Thyroid gland (tissue), 4 donors: ENCODE measurements at places on chromosomes 3 and 15. TPM values are rescaled to one million over a fixed set of nuclear protein-coding genes. Genes with fewer than 3 reads are reported as not detected.

DNA sequence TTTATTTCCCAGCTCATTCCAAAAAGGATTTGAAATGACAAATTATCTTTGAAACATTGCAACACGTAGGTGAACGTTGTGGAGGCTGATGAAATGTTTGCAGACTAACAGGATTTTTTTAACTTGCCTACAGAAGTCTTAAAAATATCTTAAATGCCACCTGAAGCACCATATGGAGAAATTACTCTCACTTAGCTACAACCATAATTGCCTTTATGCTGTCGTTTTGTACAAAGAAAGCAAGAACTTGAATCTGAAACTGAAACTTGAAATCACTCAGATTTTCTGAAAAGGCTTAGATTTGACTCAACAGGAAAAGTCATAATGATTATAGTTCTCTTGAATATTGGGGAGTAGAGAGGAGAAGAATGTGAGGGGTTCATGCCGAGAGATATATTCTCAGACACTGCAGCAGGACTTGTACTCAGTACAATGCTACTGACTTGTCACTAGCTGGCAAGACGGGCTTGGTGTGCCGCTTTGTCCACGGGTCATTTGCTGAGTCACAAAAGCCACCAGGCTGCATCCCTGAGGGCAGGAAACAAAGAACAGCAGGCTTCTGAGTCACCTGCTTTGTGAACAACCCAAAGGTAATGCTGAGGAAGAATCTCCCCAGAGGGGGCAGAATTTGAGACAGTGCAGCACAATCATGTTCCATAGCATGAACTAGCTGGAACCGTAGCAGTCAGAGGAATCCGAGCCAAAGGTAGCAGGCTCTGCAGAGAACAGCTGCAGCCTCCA lies 7.1 kb upstream of the FMN1 start:
- peak; percentile 16 for DNase-seq

DNA sequence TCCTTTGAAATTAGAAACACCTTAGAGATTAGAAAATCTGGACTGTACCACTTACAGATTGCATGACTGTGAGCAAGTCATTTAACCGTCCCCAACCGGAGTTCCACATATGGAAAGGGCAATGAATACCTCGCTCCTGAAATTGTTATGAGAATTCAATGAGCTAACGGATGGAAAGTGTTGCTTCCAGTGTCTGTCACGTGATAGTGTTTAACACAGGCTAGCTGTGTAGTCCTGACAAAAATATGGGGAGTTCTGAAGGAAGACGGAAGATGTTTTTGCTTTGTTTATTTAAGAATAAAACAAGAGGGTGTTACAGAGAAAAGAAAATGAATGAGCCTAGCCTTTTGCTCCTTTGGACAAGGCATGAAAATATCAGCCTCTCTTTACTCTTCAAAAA lies 150.7 kb upstream of the SEMA6D start:
- DNase-seq, result no peak

DNA sequence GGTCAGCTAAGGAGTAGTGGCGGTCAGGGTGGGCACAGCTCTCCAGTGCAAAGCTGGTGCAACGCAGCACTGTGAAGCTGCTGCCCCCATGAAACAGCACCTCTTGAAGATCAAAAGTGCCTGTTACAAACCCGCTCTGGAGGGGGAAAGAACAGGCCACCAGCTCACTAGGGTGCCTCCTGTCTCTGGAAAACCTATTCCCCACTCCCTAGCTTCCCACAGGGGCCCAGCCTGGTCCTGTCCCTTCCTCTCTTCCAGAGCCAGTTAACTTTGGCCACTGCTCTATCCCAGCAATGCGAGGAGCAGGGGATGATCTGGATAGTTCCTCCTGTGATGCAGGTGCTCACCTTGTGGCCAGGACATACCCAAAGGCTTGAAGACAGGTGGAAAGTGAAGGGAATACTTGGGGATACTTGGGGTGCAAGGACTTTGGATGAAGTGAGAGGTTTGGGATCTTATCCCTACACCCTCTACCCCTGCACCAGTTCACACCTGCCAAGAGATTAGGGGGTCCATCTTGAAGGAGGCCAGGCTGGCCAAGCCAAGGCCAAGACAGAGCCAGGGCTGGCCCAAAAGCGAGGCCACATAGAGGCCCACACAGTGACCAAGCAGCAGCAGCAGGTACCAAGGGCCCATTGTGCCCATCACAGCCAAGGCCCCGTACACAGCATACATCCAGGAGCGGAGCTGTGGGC lies 4.2 kb downstream of the HHATL start:
- DNase-seq, result no peak

GRCh38 chr3:37691213-37691830 lies 170.4 kb upstream of the CTDSPL start:
- peak; percentile 65 for DNase-seq

Gene CDHR4
- not detected for total RNA-seq

Gene MOBP
- not detected for total RNA-seq

Gene PLXNB1
- 147 TPM for total RNA-seq

Gene LIPH
- 0.29 TPM for total RNA-seq

Gene CCDC39
- total RNA-seq, result not detected

Gene C3orf22
- total RNA-seq, result not detected
